Astrocyte of the hippocampus (primary cell): ENCODE measurements at places on chromosomes 7 and 10.

DNA sequence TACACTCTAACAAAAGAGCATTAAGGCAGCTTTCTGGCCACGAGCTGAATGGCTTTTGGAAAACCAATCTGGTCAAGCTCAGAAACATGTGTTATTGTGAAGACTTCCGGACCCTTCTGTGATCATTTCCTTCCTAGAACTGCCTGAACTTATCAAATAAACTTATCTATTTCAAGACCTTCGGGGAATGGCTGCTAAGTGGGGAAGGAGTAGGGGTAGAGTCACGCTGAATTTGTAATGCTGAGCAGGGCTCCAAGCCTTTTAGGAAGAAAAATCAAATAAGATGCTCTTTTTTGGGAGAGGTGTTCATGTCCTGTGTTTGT, 56.6 kb downstream of the PAPSS2 start:
- DNase-seq, result no peak

DNA sequence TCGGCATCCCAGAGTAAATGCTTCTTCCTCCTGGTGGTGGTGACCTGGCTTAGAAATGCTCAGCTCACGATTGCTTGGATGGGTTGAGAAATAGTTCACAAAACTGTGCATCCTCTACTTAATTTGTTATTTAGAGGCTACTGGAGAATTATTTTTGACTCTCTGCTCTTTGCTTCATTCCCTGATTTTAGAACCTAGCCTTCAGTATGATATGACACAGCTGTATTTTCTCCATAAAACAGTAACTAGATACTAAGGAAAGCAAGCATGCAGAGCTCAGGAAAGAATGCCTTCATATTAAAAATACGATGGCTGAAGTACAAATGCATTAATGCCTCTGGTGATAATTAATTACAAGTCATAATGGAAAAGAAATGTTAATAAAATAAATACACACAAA, 602.0 kb upstream of the COBL start:
- no peak for DNase-seq

DNA sequence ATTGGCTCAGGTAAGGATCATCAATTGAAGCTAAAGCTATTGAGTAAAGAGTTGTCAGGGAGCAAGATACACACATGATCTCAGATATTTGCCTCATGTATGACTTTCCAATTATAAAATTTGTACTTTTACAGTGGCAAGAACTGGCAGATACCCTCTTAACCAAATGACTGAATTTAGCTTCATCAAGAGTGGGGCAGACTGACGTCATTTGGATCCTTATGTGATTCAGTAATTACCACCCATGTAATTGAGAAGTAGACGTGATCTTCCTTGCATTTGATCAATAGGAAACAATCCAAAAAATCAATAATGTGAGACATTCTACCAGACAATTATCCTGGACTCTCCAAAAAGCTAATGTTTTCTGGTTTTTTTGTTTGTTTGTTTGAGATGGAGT, 8.9 kb downstream of the LRRC72 start:
- DNase-seq, result no peak

GRCh38 chr10:71504570-71504969, 107.8 kb downstream of the CDH23 start:
- DNase-seq, result no peak

- no peak for DNase-seq
Observed at GRCh38 chr10:131681122-131681521, 219.7 kb upstream of the PPP2R2D start.

GRCh38 chr10:72425133-72425532, 70.4 kb upstream of the DNAJB12 start:
- DNase-seq, result peak; percentile 0

- no peak for DNase-seq
Observed at GRCh38 chr7:97480772-97481390, 251.0 kb upstream of the TAC1 start.
